ENCODE measurements at places on chromosomes 7 and 10.

- no peak for DNase-seq
Observed at GRCh38 chr7:129053938-129054437, 923 bp downstream of the TNPO3 start.

DNA sequence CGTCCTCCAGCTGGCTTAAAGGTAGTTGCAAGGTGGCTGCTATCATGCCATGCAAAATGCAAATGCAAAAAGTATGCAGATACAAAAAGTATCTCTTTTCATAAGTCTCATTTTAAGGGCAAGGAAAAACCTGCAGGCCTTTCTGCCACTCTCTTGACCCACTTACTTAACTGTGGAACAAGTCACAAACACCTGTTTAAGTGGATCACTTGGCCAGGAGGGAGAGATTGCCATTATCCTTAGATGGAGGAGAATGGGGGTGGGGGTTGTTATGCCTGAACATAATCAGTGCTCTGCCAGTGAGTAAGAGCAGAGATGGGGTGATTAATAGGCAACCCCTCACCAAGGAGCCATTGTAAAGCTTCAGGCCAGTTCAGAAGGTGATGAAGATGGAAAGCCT, 25.1 kb upstream of the HERPUD2 start:
- no peak for DNase-seq

- no peak for DNase-seq
Observed at GRCh38 chr10:117652228-117653169, 110.0 kb downstream of the EMX2 start.

GRCh38 chr7:86768394-86768793, 124.7 kb downstream of the GRM3 start:
- no peak for DNase-seq

DNA sequence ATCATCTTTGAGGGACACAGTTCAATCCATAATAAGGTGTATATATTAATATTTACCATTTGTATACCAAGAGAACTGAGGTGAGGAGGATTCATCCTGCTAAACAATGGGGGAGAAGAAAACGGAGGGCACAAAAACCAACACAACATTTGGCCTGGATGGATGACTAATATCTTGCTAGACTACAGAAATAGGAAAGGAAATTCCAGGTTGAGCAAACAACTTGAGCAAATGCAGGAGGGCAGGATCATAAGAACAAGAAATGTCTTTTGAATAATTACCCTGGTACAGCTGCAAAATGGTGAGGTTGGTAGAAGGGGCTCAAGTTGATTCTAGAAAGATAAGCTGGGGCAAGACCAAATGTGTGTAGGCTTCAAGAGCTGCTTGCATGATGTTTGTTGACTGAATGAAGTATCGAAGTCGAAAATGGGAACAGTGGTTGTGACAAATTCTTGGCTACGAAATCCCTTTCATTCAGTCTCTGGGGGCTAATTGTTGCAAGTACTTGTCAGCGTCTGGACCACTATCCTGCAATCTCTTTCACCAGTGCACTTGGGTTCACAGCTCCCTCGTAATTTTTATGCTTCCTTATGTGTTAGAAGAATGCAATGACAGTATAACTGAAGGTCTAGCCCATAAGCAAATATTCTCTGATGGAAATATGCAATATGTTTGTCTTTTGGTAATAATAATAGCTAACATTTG, 176.2 kb downstream of the PTEN start:
- no peak for DNase-seq
